ENCODE measurements at places on chromosomes 1 and 21. TPM values are rescaled to one million over a fixed set of nuclear protein-coding genes. Genes with fewer than 3 reads are reported as not detected.

DNA sequence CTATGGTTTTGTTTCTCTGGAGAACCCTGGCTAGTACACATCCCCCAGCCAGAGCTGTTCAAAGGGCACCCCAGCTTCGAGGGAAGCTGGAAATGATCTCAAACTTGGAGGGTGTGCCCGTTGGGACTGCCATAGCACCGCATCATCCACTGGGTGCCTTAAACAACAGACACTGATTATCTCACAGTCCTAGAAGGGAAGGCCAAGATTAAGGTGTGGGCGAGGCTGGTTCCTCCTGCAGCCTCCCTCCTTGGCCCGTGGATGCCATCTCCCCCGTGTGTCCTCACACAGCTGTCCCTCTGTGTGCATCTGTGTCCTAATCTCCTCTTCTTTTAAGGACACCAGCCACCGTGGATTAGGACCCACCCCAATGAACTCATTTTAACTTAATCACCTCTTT lies 4.2 kb upstream of the IBA57 start:
- H3K27ac ChIP-seq, result no peak overlapping the region
- no peaks in the 10 kb centered on the region for H3K36me3 ChIP-seq
- H3K27me3 ChIP-seq, result no peaks in the 10 kb centered on the region
- DNase-seq, result no peak
- H3K4me3 ChIP-seq, result no peak overlapping the region
- peaks cover 7% of the 10 kb centered on the region for H3K4me1 ChIP-seq

GRCh38 chr1:50633465-50633864 lies 210.2 kb upstream of the DMRTA2 start:
- H3K4me3 ChIP-seq, result no peak overlapping the region
- H3K36me3 ChIP-seq, result no peaks in the 10 kb centered on the region
- no peak for DNase-seq
- no peaks in the 10 kb centered on the region for H3K27me3 ChIP-seq

Gene GBP5
- total RNA-seq, result not detected

Gene CHI3L2
- total RNA-seq, result not detected

All from PC-9 (cell line).